MCF 10A (cell line): ENCODE measurements at places on chromosomes 4 and X. TPM values are rescaled to one million over a fixed set of nuclear protein-coding genes. Genes with fewer than 3 reads are reported as not detected.

DNA sequence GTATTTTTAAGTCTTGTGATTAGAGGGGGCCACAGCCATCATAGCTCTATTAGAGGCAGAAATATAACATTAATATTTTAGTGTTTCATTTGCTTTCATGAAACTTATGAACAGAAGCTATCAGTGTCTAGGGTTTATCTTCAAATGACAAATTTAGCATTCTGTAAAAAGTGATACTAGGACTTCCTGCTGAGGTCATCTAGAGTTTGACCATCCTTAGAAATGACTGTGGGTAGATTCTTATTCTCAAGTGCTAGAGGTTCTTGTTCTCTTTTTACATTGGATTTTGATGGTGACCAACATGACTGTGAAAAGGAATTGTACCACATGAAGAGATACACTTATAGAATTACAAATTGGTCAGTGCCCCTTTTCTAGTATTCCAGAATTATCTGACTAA is 568.6 kb downstream of the RPA4 start:
- no peak for DNase-seq
- peaks cover 6% of the 10 kb centered on the region for H3K27me3 ChIP-seq
- no peaks in the 10 kb centered on the region for H3K4me1 ChIP-seq
- H3K27ac ChIP-seq = no peak overlapping the region

Gene SPIN4
- total RNA-seq = 4.6 and 6.9 TPM in 2 replicates

DNA sequence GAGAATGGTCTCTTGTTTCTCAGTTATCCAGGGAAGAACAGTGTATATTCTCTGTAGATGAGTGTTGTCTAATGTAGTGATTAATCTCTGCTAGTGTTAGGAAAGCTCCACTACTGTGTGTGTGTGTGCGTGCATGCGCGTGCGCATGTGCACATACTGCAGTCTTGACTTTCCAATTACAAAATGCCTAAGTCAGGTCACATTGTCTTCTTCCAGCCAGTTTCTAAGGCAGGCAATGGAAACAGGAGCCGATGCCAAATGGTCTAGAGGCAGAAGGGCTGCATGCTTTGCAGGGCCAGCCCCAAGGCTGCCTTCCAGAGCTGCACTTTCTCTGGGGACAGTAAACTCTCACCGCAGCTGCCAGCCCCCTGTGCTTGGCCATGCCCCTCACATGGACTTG is 30.5 kb upstream of the NAP1L5 start:
- no peak overlapping the region for H3K4me3 ChIP-seq
- DNase-seq = no peak
- no peak overlapping the region for H3K27ac ChIP-seq
- peaks cover 74% of the 10 kb centered on the region for H3K36me3 ChIP-seq
- no peaks in the 10 kb centered on the region for H3K4me1 ChIP-seq
- H3K27me3 ChIP-seq = no peaks in the 10 kb centered on the region

GRCh38 chr4:108109997-108110416 is 58.7 kb downstream of the LEF1 start:
- no peak overlapping the region for H3K27ac ChIP-seq
- no peaks in the 10 kb centered on the region for H3K36me3 ChIP-seq
- peaks cover 19% of the 10 kb centered on the region for H3K27me3 ChIP-seq
- DNase-seq = no peak

DNA sequence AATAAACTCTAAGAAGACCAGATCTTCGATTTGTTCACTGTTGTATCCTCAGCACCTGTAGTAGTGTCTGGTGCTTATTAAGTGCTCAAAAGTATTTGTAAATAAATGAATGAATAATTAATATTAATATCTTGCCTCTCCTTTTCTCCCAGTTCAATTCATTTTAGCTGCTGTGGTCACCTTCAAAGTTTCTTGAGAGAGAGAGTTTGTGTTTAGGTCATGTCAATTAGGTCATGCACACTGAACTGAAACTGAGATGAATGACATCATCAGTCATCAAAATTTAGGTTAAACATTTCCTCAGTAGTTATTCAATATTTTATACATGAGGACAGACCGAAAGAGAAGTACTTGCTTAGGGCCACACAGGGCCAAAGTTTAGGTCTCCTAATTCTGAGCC is 73.5 kb downstream of the ANXA3 start:
- no peak overlapping the region for H3K27ac ChIP-seq
- no peaks in the 10 kb centered on the region for H3K27me3 ChIP-seq
- DNase-seq = no peak

- H3K36me3 ChIP-seq = no peaks in the 10 kb centered on the region
- peak; percentile 89 for DNase-seq
- no peak overlapping the region for H3K27ac ChIP-seq
- peaks cover 85% of the 10 kb centered on the region for H3K27me3 ChIP-seq
- H3K4me1 ChIP-seq = peaks cover 5% of the 10 kb centered on the region
- no peak overlapping the region for H3K4me3 ChIP-seq
Observed at GRCh38 chrX:69556060-69557011, 52.2 kb downstream of the NALF2 start.

DNA sequence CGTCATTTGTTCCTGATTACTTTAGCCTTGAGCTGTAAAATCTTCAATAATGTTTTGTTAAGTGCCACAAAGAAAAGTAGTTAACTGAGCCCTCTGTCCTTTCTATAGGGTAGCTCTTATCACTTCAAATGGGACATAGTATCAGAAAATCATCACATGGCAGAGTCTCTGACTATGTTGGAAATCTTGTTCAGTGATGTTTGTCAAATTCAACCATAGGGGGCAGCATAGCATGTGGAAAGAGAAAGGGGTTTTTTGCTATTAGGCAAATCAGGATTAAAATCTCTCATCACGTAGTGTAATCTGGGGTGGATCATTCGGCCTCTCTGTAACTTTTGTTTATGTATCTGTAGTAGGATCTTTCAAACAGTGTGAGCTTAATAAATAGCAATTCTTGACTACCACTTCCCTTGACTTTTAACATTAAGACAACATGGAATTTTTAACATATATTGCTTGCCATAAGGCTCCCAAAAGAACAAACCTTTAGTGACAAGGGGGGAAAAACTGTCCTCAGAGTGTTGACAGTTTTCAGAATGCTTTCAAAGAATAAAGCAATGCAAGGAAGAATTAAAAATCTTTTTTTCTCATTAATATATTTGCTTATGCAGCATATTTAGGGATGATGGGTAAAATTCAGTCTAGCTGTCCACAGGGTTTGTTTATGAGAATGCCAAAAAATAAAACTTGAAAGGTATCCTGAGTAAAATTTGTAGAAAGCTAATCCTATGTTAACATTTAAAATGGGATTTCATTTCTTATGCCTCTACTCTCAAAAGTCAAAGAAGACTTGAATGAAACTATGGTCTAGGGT is 127.2 kb downstream of the FBXW7 start:
- H3K4me3 ChIP-seq = no peak overlapping the region
- no peak overlapping the region for H3K27ac ChIP-seq
- H3K4me1 ChIP-seq = peaks cover 6% of the 10 kb centered on the region
- H3K36me3 ChIP-seq = no peaks in the 10 kb centered on the region
- H3K27me3 ChIP-seq = no peaks in the 10 kb centered on the region

DNA sequence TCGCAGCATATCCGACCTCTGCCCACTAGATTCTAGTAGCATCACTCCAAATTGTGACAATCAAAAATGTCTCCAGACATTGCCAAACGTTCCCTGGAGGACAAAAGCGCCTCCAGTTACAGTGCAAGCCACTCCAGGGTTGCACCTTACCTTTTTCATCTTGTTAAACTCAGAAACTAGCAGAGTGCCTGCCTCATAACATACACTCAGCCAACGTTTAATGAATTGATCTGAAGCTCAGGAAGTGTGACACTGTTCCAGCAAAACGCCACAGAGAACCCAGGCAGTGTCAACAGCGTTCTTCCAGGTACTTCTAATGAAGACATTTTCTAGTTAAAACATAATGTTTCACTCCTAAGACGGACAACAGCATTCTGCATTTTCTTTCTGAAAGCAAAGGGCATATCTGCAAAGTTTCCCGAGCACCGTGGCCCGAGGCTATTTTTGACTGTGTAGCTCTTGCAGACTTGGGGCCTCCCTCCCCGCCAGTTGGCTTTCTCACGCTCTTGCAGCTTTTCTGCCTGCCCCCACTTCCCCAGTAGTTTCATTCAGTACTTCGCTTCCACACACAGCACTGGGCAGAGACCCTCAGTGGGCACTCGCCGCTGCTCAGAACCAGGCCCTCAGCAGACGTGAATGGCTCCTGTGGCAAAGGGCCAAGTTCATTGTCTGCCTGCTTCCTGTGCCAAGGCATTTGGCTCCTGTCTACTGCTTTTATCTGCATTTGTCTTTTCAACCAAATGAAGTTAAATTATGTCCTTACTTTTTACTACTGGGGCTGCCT is 133.4 kb upstream of the TTC29 start:
- H3K4me3 ChIP-seq = peak overlapping the region; percentile 44
- peak overlapping the region; percentile 14 for H3K27ac ChIP-seq
- H3K36me3 ChIP-seq = no peaks in the 10 kb centered on the region

DNA sequence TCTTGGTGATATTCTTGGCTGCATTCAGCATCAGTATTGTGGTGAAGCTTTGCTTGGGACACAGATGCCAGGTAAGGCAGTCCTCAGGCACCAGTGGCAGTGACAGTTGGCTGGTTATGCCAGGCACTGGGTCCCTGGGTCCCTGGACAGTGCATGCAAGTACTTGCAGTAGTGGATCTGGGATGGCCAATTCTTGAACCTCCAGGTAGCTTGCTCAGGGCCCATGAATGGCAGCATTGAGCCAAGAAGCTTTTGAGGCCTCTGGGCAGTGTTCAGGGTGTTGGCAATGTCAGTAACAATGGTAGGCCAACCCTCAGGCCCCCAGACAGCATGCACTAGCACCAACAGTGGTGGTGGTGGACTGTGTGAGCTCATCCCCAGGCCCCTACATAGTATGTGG is 106.8 kb upstream of the ANXA10 start:
- no peak overlapping the region for H3K27ac ChIP-seq
- H3K4me3 ChIP-seq = no peak overlapping the region
- H3K27me3 ChIP-seq = no peaks in the 10 kb centered on the region
- no peaks in the 10 kb centered on the region for H3K4me1 ChIP-seq
- H3K36me3 ChIP-seq = no peaks in the 10 kb centered on the region

Gene RS1
- total RNA-seq = not detected in 2 replicates

Gene CTAG2
- not detected in 2 replicates for total RNA-seq
